ENCODE measurements at places on chromosomes 6 and 20.
A peak's percentile ranks its signal among the peaks of the same experiment; 100 is the strongest.

- no peak for DNase-seq
These were observed 2.7 kb downstream of the GFRA4 start for GRCh38 chr20:3660262-3661059.

DNA sequence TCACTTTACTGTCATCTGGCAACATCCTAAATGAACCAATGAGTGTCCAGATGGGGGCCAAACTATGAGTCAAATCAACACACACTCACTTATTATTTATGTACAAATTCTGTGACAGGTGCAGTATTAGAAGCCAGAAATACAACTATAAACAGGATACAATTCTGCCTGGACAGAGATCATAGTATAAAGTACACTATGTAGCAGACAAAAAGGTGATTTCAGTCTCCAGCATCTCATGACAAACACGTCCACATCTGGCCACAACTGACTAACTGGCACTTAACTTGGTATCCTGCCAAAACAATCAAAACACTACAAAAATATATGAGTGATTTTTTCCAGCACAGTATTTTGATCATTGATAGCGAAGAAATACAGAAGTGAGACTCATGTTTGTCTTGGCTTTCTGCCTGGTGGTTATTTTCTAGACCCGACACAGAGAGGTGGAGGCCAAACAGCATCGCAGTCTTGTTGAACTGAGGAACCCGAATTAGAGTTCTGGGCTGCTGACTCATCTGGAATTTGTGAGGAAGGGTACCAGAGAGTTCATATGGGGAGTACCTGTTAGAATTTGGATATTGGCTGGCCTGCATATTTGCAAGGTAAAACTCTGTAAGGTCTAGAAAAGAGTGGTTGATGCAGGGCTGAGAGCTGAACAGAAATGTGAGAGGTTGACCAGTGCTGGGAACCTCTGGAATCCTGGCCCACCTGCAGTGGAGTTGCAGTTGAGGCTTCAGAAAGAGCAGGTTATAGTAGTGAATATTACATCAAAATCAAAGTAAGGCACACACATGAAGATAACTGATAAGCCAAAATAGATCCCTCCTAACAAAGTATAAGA is 475.2 kb downstream of the PTPRT start:
- DNase-seq = no peak

DNA sequence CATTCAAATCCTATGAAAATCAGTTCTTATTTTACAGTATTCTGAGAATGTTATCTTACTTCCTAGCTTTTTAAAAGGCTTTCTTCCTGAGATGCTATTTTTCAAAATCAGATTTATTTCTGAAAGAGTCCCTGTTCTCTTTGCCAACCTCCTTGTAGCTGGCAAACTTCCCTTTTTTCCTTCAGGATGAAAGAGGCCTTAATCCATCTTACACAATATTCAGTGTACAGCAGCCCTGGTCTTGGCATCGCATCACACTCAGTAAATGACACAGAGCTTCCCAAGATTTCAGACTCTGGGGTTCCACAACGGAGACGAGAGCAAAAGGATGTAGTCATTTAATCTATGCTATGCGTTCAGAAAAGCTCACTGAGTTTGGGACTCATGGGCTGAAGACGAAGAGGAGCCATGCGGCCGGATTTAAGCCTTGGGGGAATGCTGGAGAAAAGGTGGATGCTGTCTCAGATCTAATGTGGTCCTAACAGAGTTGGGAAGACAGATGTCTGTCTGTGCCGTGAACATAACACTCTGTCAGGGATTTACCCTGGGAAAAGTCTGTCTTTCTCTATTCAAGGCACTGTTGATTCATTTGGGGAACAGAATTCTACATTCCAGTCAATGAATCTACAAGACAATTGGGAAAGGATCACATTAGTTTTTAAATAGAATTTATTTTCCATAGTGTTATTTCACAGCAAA is 616.4 kb upstream of the AGPAT4 start:
- DNase-seq = no peak

GRCh38 chr6:149445095-149445466 is 39.7 kb downstream of the ZC3H12D start:
- DNase-seq = no peak

GRCh38 chr6:166603043-166603690 is 16.7 kb upstream of the RAMACL start:
- no peak for DNase-seq

DNA sequence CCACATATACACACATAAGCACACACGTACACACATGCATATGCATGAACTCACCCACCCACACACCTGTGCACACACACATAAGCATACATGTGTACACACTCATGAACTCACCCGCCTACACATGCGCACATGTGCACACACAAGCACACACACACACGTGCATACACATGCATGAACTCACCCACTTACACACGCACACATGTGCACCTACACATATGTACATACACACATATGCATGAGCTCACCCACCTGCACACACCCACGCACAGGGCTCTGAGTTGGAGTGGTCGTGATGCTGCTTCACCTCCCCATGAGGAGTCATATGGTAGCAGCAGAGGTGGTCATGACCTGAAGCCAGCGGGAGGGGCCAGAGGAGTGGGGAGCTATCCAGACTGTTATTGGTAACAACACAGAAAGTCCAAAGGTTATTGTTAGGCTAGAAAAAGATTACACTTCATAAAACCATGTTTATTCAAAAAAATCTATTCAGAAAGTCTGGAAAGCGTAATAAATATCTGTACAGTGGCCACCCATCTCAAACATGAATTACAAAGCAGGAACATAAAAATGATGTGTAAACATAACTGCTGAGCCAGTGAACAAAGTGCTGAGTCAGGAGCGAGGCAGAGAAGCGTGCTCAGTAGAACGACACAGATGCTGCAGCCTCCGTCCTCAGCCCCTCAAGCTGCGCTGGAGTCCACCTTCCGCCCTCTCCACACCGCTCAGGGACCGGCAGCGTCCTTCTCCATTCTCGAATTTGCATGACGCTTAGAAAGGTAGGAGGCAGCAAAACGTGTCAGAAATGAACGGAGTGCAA is 26.4 kb upstream of the MPC1 start:
- no peak for DNase-seq

GRCh38 chr6:29858006-29858405 is 30.4 kb downstream of the HLA-G start:
- no peak for DNase-seq

DNA sequence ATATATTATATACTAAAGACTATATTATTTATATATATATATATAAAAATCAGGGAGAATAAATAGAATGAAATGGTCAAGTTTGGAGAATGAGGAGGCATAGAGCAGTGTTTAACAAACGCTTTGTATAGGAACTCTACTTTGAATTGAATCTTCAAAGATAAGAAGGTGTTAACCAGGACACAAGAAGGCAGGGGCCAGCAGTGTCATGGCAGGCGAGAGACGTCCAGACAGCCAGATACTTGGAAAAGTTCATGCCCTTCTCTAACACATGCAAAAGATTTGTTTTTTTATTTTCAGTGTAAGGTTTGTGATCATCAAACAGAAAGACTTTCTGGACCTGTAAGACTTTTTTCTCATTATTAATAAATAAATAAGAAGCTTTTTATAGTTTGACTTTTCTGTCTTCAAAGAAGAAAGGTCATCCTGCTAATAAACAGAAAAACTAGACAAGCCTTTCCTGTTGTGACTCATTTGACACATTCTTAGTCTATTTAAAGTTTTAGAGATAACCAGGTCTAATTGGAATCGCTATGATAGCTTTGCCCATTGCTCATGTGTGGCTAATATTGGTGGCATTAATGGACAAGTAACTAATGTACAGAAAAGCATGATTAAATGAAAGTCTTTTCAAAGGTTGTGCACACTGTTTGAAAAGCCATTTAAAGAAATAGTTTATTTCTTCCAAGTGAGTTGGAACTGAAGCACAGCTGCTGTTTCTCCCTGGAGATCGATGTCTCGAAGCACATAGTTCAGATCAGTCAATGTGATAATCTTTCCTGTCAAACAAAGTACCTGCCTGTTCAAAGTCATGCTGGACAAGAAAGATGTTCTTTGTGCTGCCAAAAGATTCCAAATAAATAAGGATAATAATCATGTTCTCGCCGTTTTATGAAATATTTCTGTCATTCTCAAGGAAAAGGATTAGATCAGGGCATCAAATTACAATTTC is 420.4 kb upstream of the OPRM1 start:
- no peak for DNase-seq

DNA sequence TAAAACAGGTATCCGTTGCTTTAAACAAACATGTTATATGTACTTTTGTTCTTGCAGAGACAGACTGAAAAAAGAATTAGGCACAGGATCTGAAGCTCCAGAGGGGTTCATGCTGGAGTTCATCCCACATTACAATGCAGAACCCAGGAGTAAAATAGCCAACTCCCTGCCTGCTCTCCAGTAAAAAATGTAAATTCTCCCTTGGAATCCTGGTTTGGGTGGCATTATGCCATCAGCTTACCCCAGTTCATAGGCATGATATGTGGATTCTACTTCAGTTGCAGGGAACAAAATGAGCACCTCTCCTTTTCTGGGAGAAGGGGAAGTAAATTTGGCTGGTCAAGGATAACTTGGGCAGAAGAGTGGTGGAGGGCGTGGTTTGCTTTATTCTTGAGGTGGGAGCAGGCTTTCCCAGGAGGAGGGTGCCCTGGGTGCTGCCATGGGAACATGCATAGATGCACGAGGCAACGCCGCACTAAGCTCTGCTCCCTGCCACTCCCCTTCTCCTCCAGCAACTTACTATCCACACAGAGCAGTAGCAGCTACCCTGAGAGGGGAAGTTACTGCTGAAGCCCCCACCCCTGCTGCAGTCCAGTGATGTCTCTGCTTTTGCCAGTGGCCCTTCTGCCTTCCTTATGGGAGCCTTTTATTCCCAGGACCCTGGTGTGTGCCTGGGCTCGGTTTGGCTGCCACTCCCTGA is 71.6 kb upstream of the GLP1R start:
- no peak for DNase-seq

GRCh38 chr6:111850295-111850937 is 22.8 kb downstream of the FYN start:
- no peak for DNase-seq

- no peak for DNase-seq
These were observed 43.1 kb upstream of the SCML4 start for GRCh38 chr6:107867302-107867615.

GRCh38 chr6:108355890-108356289 is 61.0 kb downstream of the AFG1L start:
- DNase-seq = no peak

DNA sequence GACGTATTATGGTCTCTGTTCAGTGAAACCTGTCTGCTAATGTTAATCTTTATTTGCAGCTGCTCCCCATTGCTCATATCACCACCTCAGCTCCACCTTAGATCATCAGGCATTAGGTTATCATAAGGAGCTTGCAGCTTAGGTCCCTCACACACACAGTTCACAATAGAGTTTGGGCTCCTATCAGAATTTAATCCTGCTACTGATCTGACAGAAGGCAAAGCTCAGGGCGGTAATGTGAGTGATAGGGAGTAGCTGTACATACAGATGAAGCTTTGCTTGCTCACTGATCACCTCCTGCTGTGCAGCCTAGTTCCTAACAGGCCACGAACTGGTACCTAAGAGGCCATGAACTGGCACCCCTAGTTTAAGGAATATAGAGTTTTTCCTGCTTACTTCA is 989.7 kb downstream of the EYS start:
- no peak for DNase-seq

GRCh38 chr6:38264605-38265004 is 375.1 kb downstream of the BTBD9 start:
- no peak for DNase-seq

DNA sequence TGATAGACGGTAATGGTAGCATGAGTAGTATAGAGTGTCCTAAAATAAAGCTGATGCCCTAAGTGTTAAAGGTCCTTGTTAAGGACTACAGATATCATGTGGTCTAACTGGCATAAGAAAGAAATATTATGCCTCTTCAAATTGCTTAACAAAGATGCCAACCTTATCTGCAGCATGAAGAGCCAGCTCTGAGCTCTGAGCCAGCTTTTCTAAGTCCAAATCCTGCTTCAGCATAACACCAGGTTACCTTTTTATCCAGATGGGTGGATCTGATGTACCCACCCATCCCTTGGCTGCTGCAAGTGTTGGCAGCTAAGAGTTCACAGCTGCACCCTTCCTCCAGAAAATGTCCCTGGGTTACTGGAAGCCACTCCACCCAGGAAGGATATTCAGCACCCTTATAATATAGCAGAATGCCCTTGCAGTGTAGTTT is 83.8 kb downstream of the TENT5A start:
- DNase-seq = no peak

DNA sequence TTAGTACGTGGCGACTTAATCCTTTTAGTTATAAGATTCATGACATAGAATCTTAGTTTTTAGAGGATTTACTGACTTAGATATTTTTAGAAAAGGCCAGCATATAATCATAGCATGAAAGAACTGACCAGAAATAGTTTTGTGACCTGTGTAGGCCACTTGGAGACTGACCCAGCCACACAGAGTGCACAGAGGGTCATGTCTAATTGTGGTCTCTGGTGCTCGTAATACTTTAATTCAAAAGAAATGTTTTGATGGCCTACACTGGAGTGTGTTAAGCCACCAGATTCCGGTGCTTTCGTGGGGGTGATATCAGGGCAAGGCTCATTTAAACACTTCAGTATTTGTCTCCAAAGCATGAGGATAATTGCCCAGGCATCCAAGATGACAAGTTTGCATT is 11.4 kb downstream of the PCMTD2 start:
- DNase-seq = no peak

GRCh38 chr6:136723780-136724179 is 68.5 kb downstream of the MAP3K5 start:
- no peak for DNase-seq

DNA sequence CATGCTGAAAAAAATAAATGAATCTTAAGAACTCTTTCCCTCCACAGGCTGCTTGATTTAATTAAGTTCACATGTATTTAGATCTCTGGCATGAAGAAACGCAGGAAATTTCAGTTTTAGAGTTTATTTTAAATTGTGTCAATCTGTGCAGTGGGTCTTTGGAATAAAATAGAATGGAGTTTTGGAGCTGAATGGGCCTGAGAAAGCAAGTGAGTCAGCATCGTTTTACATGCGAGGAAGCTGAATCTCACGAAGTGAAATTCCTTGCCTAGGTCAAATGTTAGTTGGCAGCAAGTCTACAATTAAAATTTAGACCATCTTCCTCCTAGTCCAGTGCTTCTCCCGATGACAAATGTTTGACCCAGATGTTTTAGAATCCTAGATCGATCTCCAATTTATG is 22.4 kb downstream of the MAP7 start:
- DNase-seq = no peak

- DNase-seq = no peak
These were observed 45.6 kb downstream of the LRRN4 start for GRCh38 chr20:6008254-6008653.

DNA sequence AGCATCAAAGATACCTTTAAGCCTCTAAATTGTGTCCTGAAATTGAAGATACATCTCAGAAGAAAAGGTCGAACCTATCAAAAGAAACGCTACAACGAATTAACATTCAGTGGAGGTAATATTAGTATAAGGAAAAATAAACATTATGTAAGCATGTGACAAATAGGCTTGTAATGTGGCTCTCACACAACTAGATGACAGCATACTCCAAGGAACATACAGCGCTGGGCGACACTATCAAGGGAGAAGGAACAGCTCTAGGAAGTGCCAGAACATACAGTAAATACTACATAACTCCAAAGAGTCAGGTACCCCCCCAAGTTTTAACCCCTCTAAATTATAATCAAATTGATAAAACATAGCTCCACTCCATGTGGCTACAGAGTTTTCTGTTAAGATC is 103.5 kb downstream of the LAMP5 start:
- DNase-seq = peak; percentile 85

GRCh38 chr6:73657201-73657600 is 3.4 kb upstream of the SLC17A5 start:
- no peak for DNase-seq

All from cerebellar nuclear complex (tissue), 1 donor.